ENCODE measurements at places on chromosomes 6 and 20.

GRCh38 chr6:45619211-45619760, 241.6 kb upstream of the SUPT3H start:
- no peak for DNase-seq

- no peak for DNase-seq
Measured at GRCh38 chr6:169839029-169839481, 87.6 kb downstream of the ERMARD start.

GRCh38 chr6:45898941-45899682, 116.5 kb downstream of the CLIC5 start:
- DNase-seq, result no peak

- DNase-seq, result no peak
Measured at GRCh38 chr6:75493400-75494064, at the start of gene FILIP1. TSS of gene FILIP1 (minus strand) at chr6:75493800. CDS start at chr6:75414972, 78,828 bp downstream.

DNA sequence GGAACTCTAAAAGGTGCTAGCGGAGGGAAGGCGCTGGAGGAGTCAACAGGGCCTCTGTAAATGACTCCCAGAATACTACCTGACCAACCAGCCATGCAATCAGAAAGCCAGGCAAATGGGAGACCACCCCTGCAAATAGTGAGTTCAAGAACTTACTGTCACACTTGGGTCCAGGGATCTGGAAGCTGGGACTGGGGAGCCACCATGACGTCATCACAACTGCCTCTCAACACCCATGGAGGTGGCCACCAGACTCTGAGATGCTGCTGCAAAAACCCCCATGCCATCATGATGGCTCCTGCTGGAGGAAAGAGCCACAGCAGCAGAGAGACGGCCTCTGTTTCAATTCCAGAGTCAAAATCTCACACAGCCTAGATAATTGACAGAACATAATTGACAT, 8.5 kb upstream of the PDYN start:
- DNase-seq, result no peak

DNA sequence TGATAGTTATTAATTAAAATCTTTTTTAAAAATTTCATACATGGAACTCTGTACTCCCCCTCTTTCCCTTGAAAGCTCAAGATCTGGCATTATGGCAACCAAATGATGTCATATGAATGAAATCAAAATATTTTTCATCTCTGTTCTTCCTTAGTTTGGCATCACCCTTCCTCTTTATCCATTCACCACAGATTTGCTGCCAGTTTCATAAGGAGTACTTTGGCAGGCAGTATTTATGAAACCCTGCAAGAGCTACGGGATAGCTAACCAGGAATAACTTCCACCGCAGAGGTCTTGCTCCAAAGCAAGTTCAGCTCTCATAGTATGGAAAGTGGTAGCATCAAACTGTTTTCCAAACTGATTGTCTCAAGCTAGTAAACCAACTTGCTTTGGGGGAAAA, 113.9 kb upstream of the DOK5 start:
- DNase-seq, result no peak

DNA sequence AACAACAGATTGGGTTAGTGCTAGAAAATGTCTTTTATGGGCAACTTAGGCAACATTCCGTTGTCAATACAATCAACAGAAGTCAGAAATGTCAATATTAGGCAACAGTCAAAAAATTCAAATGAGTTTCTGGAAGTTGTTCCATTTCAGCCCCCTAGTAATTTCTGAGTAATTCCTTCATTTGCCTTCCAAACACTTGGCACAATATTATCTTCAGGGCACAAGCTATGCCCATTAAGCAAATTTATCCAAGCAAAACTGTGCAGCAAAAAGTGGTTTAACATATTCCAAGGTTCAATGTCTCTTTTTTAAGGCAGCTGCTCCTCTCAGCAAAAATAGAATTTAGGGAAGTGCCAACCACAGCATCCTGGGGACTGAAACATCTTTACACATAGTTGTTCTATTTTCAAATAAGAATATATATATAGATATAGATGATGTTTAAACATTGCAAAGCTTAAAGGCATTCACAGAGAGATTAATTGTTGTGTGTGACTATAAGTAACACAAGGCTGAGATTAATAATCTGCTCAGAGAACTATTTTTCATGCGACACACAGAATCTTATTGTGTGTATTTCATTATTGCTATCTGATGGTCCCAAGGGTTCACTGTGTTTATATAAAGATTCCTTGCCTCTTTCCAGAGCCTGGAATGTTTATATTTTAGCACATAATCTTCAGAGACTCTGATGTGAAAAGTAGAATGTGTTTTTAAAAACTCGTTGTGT, 75.2 kb upstream of the ADTRP start:
- no peak for DNase-seq

GRCh38 chr6:56749632-56750151, 107.0 kb upstream of the DST start:
- DNase-seq, result no peak

- no peak for DNase-seq
Measured at GRCh38 chr20:19935842-19936241, 81.3 kb upstream of the NAA20 start.

DNA sequence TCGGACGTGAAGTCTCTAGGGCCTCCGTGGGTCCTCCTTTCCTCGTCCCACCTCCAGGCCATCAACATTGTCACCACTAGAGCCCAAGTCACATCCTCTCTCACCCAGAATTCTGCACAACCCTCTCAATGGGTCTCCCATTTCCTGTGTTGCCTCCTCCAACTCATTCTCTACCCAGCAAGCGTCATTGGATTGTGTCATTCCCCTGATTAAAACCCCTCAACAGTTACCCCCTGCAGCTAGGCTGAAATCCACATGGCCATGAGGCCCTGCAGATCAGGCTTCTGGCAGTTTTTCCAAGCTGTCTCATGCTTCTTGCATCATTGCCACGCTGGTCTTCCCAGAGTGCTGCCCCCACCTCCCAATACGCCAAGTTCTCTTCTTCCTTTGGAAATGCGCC, 12.9 kb upstream of the FAM210B start:
- DNase-seq, result no peak

- no peak for DNase-seq
Measured at GRCh38 chr20:51481341-51481914, 61.1 kb downstream of the NFATC2 start.

DNA sequence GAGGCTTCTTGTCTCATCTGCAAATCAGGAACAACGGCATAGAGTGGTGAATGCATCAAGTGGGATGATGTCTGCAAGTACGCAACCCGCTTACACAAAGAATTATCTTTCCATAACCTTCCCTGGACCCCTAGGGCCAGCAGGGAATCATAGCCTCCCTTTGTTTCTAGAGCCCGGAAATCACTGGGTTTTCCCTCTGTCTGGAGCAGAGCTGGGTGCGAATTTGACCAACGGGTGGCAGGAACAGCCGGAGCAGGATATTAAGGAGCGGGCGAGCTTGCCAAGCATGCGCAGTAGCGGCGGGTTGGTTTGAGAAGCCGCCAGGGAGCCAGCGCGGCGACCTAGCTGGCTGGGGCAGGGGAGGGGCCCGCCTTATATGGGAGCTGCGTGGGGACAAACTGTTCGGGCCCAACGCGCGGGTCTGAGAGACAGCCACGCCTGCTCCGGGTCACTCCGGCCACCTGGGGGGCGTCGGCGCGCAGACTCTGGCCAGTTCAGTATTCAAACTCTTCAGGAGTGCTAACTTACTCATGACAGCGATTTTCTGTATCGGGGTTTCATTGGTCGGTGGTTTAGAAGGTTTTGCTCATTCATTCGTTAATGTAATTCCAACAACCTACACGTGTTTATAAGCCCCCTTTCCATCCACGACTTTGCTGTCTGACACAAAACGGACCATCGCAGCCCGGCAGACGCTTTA, 1.6 kb upstream of the KIF16B start:
- DNase-seq, result peak; percentile 77
